ENCODE measurements at places on chromosomes 11 and 22. TPM values are rescaled to one million over a fixed set of nuclear protein-coding genes. Genes with fewer than 3 reads are reported as not detected.

DNA sequence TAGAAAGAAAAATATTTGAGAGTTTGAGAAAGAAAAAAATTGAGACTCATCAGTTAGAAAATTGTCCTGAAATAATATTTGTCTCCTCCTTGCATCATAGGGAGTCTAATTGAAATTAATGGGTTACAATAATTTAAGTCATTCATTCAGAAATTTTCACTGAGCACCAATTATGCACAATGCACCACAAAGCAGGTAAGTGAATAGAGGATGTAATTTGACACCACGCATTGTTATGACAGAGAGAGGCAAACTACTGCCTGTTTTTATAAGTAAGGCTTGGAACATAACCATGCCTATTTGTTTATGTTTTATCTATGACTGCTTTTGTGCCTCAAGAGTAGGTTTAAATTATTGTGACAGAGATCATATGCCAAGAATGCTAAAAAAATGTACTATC is 537.9 kb upstream of the FAT3 start:
- ATAC-seq, result no peak

- ATAC-seq, result no peak
These were observed 3.1 kb downstream of the AKIP1 start for GRCh38 chr11:8913961-8914660.

The GGTLC3 gene
- total RNA-seq, result not detected

DNA sequence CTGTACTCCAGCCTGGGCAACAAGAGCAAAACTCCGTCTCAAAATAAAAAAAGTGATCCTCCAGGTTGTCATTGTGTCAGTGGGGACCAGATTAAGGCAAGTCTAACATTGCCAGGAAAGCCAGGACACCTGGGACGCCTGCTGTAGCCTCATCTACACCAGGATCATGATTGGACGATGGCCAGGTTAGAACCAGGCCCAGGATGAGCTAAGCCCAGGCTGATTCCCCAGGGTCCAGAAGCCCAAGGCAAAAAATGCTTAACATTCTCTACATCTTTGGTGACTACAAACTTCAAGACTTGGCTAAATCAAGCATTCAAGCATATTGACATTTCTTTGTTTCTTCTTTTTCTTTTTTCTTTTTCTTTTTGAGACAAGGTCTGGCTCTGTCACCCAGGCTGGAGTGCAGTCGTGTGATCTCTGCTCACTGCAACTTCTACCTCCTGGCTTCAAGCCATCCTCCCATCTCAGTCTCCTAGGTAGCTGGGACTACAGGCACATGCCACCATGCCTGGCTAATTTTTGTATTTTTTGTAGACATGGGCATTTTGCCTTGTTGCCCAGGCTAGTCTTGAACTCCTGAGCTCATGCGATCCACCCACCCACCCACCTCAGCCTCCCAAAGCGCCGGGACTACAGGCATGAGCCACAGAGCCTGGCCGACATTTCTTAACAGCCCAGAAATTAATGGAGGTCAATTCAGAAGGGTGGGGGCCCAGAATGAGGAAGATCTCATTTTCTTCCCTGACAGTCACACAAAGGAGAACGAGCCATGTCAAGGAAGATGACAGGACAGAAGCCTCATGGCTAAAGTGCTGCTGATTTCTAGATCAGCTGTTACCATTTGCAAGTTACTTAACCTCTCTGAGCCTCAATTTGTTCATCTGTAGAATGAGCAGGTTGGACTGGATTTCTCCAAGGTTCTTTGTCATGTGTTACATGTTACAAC is 12.5 kb upstream of the PTPRJ start:
- peak; percentile 20 for ATAC-seq

- ATAC-seq, result no peak
These were observed 15.0 kb downstream of the NEAT1 start for GRCh38 chr11:65437436-65438227.

The CD6 gene
- 0.80 TPM for total RNA-seq

The MED19 gene
- total RNA-seq, result 12.8 TPM

The DLG2 gene
- total RNA-seq, result 6.3 TPM

DNA sequence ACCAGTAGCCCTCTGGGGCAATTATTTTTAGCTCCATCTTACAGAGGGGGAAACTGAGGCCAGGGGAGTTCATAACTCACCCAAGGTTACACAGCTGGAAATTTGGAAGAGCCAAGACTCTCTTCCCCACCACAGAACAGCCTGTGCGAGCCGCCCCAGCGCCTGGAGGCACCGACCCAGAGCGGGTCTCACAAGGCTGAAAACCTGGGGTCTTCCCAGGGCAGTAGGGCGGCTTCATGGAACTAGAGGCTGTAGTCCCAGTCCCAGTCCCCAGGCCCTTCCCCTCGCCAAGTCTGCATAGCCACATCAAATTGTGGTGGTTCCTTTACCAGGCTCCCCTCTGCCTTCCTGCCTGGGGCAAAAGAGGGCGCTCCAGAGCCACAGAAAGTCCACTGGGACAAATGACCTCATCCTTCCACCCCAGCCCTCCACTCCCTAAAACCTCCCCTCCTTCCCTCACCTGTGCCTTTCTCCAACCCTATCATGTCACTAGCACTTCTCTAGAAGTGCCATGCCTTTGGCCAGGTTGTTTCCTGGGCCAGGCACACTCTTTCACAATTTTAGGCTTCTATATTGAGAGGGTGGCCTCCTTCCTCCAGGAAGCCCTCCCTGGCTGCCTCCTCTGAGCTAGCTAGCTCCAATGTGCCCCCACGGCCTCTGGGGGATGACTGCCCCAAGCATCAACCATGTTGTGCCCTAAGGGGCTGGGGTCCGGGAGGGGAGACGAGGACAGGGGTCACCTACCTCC is 15.2 kb upstream of the CDC42EP1 start:
- peak; percentile 55 for ATAC-seq

DNA sequence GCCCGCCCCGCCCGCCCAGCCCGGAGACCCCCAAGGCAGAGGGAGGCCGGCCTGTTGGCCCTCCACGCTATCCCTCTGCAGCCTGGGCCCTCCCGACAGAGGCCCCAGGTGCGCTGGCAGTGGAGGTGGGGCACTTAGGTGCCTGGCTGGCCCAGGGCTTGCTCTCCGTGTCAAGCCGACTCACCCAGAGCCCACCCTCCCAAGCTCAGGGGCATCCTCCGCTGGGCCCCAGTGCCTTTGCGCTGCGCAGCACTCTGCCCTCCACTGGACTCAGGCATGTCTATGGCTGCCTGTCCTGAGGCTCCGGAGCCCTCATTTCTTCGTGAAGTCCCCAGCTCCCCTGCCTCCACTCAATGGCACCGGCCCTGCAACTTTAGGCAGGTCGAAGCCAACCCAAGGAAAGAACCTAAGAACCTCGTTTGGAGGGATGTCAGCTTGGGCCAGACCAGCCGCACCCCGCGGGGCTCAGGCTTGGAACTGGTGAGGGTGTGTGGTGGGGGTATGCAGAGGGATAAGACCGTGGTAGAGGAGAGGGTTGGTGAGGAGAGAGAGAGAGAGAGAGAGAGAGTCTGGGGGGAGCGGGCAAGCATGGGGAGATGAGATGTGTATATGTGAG is 6.1 kb downstream of the SMIM45 start:
- ATAC-seq, result peak; percentile 35

GRCh38 chr22:49861642-49862495 is 8.2 kb downstream of the ZBED4 start:
- ATAC-seq, result no peak

GRCh38 chr11:68593441-68593840 is 90.9 kb upstream of the GAL start:
- ATAC-seq, result no peak

The TTC17 gene
- 36.0 TPM for total RNA-seq
